Hindlimb muscle (tissue), 1 donor: ENCODE measurements at places on chromosomes 7 and 10. TPM values are rescaled to one million over a fixed set of nuclear protein-coding genes. Genes with fewer than 3 reads are reported as not detected.

- DNase-seq = no peak
Measured at GRCh38 chr7:43735802-43736603, 6.7 kb upstream of the COA1 start.

GRCh38 chr10:88417387-88418030, 165.6 kb downstream of the RNLS start:
- peak; percentile 18 for DNase-seq

- no peak for DNase-seq
Measured at GRCh38 chr7:100722480-100723212, 2.4 kb downstream of the EPO start.

NPFFR1 gene
- 0.09 TPM for polyA plus RNA-seq

SUPV3L1 gene
- 29.4 TPM for polyA plus RNA-seq

DNA sequence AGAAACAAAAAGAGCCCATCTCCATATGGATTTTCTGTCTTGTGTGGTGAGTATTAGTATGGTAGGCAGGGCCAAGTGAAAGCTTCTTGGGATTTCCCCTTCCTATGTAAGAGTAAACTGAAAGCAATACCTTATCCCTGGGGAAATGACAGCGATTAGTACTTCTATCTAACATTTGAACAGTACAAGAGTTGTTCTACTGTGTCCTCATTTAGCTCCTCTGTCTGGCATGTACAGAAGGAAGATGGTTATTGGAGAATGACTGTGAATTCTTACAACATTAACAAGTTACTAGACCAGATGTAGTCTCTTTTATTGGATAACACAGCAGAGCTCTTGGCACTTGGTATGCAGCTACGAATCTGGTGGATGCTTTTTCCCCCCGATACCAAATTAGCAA, 17.9 kb upstream of the TRIL start:
- DNase-seq = no peak

MMRN2 gene
- 25.3 TPM for polyA plus RNA-seq

PIK3AP1 gene
- polyA plus RNA-seq = 3.2 TPM

GRCh38 chr7:30222515-30223215, 61.7 kb upstream of the ZNRF2 start:
- DNase-seq = no peak

DNA sequence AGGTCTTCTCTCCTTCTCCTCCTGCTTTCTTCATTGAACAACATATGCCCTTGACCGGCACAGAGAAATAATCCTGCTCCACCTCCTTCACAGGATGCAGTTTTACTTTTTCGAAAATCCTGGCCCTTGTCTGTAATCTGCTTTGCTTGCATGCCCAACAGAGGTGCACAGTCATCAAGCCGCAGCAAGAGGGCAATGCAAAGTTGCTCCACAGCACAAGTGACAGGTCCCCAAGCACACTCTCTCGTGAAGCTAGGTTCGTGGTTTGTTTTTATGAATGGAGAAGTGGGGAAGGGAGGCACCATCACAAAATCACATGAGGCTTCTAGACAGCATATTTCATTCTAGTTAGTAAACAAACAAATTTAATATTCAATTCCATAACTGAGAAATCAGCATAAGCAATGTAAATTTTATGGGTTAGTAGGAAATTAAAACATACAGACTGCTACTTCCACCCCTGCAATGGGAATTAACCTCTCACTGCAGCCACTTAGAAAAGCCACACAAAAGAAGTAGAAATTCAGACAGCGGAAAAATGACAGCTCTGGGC, 178.8 kb downstream of the TPK1 start:
- DNase-seq = no peak

PNLIPRP2 gene
- polyA plus RNA-seq = not detected

ELN gene
- polyA plus RNA-seq = 87.1 TPM

- DNase-seq = no peak
Measured at GRCh38 chr10:71099731-71100361, 112.5 kb upstream of the UNC5B start.

- no peak for DNase-seq
Measured at GRCh38 chr7:138025215-138026186, 23.6 kb upstream of the CREB3L2 start.

TRIM56 gene
- polyA plus RNA-seq = 9.4 TPM

TCAF2 gene
- polyA plus RNA-seq = 22.4 TPM

CHN2 gene
- 10.5 TPM for polyA plus RNA-seq

GRCh38 chr7:22154143-22154529, 202.8 kb downstream of the RAPGEF5 start:
- no peak for DNase-seq

DNA sequence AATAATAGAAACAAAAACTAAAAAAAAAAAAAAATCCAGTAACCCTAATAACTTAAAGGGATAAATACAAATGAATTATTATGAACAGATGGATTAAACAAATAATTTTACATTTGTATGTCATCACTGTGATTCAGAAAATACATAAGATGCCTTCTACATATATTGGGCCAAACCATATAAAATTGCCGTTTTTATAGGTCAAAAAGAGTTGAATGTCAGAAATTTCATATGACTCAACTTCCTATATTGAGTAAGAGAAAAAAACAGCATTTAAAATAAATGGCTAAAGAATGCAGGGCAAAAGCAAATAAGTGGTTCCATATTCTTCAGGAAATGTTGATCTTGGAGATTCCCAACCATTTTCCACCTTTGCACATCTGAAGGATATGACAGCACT, 9.4 kb downstream of the SLC35B4 start:
- no peak for DNase-seq

GRCh38 chr7:80902019-80902418, 16.8 kb downstream of the SEMA3C start:
- no peak for DNase-seq

DNA sequence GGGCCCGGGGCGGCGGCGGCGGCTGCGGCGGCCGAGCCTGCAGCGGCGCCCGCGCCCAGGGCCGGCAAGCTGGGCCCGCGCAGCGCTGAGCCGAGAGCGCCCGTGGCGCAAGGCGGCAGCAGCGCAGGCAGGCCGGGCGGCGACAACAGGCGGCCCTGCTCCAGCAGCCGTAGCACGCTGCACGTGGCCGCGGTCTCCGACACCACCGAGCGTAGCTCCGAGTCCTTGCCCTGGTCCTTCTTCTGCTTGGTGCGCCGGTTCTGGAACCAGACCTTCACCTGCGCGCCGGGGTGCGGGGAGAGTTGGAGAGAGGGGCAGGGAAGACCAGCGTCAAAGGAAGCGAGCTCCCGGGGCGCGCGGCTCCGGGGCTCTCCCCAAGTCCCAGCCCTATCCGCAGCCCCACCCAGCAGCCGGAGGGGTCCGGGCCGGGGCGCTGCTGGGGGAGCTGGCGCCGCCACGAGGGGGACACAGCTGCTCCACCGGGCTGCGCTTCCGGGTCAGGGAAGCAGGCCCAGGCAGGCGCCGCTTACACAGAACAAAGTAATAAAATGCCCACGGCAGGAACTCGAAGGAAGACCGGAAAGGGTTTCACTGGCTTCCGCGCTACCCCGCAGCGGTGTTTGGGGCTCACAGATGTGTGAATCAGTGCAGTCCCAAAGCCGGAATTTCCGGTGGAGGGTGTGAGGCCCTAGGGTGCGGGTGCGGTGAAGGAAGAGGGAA, 3.6 kb downstream of the VAX1 start:
- no peak for DNase-seq

DNA sequence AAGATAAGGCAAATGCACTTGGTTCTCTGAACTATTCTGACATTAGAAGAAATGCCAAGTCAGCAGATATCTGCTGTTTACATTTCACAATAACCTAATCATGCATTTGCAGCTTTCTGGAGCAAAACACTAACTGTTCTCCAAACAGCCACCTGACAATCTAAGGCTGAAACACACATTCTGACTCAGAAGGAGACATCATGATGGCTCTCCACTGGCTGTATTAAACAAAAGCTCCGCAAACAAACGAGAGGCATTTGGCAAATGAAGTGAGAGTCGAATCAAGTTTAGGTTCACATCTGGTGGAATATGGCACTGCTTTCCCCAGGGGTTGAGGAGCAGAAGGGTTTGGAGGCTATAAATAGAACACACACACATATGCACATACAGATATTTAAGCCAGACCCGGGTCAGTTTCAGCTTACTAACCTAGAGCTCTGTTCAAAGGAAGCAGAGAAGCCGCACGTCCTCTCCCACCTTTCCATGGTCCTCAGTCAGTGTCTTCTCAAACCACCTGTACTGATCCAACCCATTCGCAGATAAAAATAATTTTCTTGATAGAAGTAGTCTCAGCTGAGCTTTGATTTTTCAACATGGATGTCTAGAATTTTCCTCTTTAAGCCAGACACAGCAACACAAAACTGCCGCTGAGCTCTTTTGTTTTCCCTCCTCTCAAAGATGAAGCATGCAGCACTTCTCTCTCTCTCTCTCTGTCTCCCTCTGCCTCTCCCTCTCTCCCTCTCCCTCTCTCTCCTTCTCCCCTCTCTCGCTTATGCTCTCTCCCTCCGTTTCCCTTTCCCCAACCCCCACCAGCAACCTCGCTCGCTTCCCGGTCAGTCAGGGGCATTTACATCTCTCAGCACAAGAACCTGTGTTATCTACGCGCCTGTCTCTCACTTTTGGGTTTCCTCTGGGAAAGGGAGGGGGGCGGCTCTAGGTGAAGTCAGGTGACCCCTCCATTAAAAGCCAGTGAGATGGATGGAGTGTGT, 682.8 kb downstream of the MAGI2 start:
- DNase-seq = peak; percentile 14

DNA sequence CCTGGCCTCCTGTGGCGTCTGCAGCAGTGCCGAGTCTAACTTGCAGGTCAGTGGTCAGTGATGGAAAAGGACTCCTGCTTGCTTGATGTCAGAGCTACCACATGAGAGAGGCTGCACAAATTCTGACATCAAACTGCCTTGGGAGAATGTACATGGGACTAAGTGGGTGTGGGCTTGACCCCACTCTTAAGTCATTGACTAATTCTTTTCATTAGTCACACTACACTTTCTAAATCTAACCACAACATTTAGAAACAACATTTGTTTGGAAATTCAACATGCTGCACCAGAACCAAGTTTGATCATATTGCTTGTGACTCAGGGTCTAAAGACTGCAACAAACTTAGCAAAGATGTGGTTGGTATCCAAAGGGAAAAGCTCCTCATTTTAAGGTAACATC, 24.4 kb upstream of the CDC14C start:
- no peak for DNase-seq

DNA sequence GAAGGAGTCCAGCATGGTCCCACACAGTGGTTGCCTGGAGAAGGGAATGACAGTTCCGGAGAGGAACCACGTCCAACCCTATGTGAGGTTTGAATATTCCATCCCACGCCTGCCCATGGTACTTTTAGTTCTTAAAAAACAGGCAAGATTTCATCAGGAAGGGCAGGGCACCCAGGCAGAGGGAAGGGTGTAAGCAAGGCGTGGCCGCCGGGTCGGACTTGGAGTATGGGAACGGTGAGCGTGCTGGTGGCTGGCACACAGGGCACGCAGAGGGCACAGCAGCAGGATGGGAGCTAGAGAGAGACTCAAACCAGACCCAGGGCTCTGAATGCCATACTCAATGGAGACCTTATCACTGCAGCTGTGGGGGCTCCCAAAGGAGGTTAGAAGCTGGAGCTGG, 34.3 kb downstream of the FAM53B start:
- no peak for DNase-seq

GPR85 gene
- 1.5 TPM for polyA plus RNA-seq

GRCh38 chr7:99624484-99624883, 7.7 kb downstream of the ZSCAN25 start:
- no peak for DNase-seq

BAIAP2L1 gene
- polyA plus RNA-seq = 7.6 TPM

DNAJB12 gene
- 24.3 TPM for polyA plus RNA-seq

- no peak for DNase-seq
Measured at GRCh38 chr10:101466016-101466912, 112.3 kb downstream of the BTRC start.

GRCh38 chr10:80108576-80109239, 23.8 kb upstream of the PLAC9 start:
- no peak for DNase-seq
